AG09309 (cell line): ENCODE measurements at places on chromosomes 4 and X.

- DNase-seq, result no peak
These were observed 3.0 kb upstream of the SHOX start for GRCh38 chrX:627510-627981.

DNA sequence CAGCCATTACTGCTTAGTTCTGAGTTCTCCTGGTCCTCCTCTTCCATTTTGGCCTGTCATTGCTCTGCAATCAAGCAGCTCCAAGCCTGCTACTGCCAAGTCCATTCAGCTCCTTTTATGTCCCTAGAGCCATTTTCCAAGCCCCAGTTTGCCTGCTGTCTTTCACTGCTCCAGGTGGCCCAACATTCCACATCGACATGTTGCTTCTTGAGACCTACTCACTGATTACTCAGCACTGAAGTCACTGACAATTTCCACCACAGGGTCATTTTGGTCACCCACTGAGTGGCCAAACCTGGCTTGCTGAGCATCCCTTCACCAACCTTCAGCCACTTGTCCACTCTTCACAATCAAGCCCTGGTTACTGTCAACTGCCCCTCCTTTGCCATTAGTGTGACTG, 27.2 kb downstream of the LRIT3 start:
- DNase-seq, result no peak

DNA sequence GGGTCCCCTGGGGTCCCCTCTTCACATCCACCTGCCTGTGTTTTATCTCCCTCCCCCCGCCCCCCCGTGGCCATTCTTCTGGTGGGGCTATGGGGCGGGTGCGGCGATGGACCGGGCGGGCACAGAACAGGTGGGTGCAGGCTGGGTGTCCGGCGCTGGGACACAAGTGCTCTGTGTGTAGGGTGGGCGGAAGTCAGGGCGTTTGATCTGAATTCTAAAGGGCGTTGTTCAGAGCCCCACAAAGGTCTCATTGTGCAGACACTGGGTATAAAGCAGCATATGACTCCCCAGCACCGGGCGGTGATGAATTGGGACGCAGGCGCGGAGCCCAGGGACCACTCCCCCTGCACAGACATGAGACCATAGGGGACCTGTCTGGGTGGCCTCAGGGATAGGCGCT, at the start of gene GJB1:
Gene GJB1 (plus strand): TSS at position 296 of the 400 bp plus-strand sequence. CDS start 484 bp downstream, outside the sequence.
- no peak for DNase-seq

GRCh38 chr4:185227713-185228278, 18.4 kb downstream of the SNX25 start:
- no peak for DNase-seq

DNA sequence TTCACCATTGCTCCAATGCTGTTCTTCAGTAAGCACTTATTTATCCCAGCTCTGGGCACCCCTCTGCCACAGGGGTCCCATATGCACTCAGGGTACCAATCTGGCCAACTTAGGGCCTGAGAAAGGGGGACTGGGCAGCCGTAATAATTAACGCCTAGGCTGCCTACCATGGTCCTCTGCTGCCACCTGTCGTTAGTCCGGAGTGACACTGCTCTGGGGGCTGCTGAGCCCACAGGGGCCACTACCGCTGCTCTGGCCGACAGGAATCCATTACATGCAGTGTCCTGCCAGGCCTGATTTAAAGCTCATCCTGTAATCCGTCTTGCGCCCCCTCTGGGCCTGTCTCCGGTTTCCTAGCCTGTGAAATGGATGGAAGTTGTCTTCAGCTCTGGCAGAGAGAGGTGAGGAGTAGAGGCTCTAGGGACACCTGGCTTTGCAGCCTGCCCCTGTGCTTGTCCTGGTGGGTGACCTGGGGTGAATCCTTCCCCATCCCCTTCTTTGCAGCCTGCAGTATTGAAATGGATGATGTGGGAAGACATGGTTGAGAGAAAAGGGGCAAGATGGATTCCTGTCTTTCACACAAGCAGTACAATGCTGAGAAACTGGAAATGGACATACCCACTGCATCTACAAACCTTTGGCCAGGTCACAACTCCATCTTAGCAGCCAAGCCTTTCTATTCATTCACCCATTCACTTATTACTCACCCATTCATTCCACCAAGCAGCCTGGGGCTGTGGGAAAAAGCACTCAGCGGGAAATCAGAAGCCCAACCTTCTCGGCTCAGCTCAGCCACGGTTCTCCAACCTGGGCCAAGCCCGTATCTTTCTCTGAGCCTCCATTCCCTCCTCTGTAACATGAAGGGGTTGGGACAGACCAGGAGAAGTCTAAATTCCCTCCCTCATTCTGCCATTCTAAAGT, 116.3 kb upstream of the NALF2 start:
- DNase-seq, result no peak

DNA sequence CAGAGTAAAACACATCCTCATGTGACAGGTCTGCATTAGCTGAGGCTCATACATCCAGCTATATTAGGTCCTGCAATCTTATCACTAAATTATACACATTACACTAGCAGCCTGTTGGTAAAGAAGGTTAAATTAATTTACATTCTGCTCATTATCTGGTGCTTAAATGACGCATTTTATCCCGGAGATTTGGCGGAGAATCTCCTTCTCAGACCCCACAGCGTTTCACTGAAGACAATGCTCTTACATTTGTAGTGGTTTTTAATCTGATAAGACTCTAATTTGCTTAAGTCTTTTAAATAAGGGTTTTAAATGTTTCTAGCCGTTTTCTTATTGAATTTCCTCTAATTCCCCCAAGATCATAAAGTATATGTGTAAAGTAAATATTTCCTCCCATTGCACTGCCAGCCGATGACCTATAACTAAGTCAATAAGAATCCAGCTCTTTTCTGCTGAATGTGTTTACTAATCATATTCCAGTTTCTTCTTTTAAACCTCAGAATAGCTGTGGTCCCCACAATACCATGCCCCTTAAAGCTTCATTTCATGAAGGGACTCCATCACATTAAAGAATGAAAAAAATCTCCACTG, 2.1 kb upstream of the PITX2 start:
- no peak for DNase-seq

DNA sequence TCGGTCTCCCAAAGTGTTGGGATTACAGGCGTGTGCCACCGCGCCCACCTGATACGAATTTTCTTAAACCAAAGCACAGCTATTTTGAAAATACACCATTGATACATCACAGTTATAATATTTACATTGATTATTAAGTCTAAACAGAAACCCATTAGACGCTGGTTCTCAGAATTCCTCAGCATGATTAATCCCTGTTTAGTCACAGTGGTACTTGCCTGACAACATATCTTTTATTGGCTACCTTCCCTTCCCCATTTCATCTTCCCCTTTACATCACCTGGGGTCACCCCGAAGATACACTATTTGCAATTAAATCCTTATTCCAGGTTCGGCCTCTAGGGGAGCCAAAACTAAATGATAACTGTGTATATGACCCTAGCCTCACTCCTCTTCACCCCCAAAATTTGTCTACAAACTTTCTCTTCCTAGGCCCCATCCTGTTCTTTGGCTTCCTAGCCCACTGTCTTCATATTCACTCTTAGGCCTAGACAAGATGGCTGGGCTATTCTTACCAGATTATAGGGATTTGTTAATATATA, 36.8 kb upstream of the IL1RAPL1 start:
- DNase-seq, result no peak

- no peak for DNase-seq
These were observed 68.6 kb downstream of the PRSS12 start for GRCh38 chr4:118284169-118284568.

- no peak for DNase-seq
These were observed 587.5 kb upstream of the MAGEB2 start for GRCh38 chrX:29627833-29628232.

GRCh38 chrX:38108364-38108763, 102.0 kb downstream of the SYTL5 start:
- no peak for DNase-seq

- DNase-seq, result no peak
These were observed 200.5 kb downstream of the FAM133A start for GRCh38 chrX:93874554-93874953.

GRCh38 chr4:24164054-24164693, 274.3 kb upstream of the PPARGC1A start:
- no peak for DNase-seq

DNA sequence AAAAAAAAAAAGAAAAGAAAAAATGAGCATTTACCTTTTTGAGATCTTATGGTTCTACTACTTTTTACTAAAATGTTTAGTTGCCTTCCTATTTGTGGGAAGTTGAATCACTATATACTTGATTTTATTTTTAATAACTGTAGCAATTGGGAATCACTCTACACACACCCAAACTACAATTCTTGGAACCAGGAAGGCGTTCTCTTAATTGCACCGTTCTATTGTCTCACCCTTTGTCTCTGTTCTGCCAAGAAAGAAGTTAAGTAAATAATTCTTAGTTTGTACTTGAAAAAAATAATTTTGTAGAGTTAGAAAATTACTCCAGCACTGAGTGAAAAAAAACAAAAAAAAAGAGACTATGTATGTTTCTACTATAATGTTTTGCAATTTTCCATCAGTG, 62.7 kb downstream of the ATOH1 start:
- DNase-seq, result no peak

DNA sequence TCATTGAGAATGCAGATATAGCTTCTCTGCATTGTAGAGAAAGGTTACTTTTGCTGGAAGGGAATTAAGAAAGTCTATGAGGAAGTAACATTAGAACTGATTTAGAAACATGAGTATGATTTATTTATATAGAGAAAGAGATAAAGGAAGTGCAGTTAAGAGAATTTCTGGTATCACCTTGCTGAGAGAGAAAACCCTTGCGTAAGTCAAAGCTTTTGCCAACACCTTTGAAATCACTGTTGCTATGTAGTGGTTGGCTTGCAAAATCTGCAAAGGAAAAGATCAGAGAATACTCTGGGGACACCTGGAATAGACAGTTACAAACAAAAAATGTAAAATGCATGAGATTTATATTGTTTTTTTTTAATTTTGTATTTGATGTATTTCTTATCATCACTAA, 137.3 kb upstream of the RXFP1 start:
- no peak for DNase-seq

DNA sequence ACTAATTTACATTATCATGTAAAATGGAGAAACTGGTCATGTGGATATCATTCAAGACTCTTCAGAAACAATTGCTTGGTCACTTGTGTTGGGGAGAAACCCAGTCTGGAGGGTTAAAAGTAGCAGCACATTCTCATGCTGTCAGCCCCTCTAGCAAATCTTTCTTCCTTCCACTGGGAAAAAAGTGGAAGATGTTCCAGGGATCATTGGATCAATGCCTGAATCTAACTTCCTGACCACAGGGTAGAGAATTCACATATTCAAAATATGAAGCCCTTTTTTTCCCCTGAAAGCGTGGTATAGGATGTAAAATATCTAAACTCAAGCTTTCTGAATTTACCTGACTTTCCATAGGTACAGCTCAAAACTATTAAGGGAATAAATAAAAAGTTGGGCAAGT, 98.0 kb downstream of the CXCL13 start:
- no peak for DNase-seq

DNA sequence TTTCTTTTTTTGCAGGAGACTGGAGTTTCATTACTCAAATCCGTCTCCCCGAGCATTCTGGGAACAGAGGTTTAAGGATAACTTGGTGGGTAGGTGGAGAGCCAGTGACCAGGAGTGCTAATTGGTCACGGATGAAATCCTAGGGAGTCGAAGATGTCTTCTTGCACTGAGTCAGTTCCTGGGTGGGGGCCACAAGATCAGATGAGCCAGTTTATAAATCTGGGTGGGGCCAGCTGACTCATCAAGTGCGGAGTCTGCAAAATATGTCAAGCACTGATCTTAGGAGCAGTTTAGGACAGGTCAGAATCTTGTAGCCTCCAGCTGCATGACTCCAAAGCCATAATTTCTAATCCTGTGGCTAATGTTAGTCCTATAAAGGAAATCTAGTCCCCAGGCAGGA, 741.3 kb downstream of the PCDH7 start:
- DNase-seq, result peak; percentile 8

- DNase-seq, result no peak
These were observed 1100.0 kb downstream of the FAT4 start for GRCh38 chr4:126414741-126415140.

DNA sequence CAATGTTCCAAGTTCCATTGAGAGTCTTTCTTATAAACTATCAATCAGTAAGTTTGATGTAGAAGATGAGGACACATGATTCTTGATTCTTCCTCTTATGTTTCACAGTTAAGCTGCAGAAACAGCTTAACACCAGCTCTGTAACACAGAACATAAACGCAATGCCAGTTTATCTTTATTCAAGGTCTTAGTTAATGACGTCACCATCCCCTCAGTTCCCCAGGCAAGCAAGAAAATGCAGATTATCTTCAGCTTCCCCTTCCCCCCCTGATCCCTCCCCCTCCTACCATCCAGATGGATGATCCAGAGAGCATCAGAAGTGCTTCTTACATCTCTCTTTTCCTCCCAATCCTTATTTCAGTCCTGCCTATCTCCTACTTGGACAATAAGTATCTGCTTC, 4.4 kb upstream of the SH3RF1 start:
- DNase-seq, result no peak

DNA sequence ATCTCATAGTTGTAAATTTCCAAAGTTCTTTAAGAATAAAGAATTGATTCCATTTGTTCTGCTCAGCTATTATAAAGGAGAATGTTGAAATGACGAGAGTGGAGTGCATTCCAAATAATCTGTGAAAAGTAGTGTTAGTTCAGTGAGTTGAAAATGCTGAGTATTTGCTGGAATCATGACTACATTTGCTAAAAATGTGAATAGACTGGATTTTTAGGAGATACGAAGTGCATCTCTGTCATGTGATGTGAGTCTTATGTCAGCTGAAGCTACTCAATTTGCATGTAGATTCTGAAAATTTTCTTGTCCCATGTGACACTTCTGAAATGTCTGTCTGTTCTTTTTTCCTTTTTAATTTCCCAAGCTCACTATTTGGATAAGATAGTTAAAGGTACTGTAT, 206.0 kb downstream of the DCTD start:
- no peak for DNase-seq

GRCh38 chrX:68842781-68843581, 14.2 kb downstream of the EFNB1 start:
- DNase-seq, result no peak

DNA sequence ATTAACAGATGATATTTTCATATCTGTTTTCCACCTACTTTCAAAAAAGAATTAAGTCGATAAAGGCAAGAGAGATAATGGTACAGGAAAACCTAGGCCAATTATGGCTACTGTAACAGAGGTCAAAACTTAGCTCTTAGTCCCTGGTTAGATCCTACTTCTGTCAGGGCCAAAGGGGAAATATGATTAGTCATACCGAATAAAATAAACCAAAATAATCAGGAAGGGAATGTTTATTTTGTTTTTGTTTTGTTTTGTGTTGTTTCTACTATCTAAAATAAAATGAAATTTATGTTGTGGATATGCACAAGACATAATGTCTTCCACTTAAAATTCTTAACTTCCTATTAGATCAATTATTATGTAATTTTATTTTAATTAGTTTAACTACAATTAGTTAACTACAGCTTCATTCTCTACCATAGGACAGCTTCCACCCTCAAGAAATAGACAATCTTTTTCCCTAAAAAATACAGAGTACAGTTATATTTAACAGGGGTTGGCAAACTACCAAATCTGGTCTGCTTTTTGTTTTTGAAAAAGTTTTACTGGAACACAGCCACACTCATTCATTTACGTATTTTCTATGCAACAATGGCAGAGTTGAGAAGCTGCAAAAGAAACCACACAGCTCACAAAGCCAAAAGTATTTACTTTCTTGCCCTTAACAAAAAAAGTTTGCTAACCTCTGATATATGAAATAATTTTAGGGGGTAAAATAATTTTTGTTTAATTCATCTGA, 25.4 kb downstream of the TMEM47 start:
- DNase-seq, result no peak

- no peak for DNase-seq
These were observed 80.6 kb upstream of the CBR4 start for GRCh38 chr4:169090484-169091215.
